Hematopoietic multipotent progenitor cell treated with erythropoietin and hydrocortisone succinate and interleukin-3 and kit ligand, for 6 days (in vitro differentiated cells): ENCODE measurements at places on chromosomes 16 and 17.
A peak's percentile ranks its signal among the peaks of the same experiment; 100 is the strongest.

DNA sequence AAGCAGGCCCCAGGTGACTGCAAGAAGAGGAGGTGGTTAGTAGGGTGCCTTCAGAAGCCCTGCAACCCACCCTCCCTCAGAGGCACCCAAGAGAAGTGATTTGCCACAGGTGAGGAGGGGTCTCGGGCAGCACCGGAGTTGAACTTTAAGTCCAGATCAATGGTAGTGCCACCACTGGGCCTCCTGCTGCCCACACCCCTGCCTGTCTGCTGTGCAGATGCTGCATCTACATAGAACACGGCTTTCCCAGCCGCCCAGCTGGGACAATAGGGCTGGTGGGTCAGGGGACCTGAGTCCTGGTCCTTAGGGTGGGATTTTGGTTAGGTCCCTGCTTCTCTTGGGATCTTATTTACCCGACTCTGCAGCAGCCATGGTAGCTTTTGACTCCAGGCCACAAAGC, 17.6 kb upstream of the FAM83G start:
- DNase-seq: no peak

- no peak for DNase-seq
Observed at GRCh38 chr16:68645494-68646388, 631 bp downstream of the CDH3 start.

- DNase-seq: no peak
Observed at GRCh38 chr16:30473231-30474073, 910 bp downstream of the ITGAL start.

- DNase-seq: peak; percentile 22
Observed at GRCh38 chr17:4969047-4969550, 1.5 kb upstream of the SPAG7 start.

DNA sequence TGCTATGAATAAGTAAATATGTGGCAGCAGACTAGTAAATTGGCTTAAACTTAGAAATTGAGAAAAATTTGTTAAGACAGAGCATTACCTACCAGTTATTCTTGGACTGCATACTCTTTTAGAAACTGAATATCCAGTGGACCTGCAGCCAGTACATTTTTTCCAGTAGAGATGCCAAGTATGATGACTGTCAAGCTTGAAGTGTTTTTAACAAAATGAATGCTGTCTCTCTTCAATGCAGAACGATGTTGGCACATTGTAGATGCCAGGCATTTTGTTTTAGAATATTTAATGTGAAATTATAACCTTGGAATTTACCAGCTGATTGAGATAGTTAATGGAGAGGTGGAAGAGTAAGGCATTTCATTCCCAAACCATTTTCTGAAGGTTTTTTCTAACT, 52.5 kb downstream of the NFAT5 start:
- no peak for DNase-seq

GRCh38 chr17:58278661-58279015, 2.1 kb downstream of the MPO start:
- DNase-seq: no peak

- no peak for DNase-seq
Observed at GRCh38 chr16:86953631-86954391, 363.4 kb downstream of the C16orf95 start.

DNA sequence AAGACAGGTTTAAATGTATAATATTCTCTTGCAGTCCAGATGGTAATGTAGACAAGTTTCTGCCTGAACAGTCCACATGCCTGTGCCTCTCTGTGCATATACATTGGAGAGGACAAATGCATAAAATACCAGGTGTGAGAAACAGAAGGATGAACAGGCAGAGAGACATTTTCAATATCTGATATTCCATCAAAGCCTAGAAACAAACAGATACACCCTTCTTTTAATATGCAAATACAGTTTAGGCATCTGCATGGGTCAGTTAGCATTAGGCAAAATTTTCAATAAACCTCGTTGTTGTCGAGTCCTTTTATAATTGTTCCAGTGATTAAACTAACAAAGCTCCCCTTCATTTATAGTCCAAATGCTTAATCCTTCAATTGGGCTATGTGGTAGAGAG, 897 bp downstream of the OMG start:
- DNase-seq: no peak

DNA sequence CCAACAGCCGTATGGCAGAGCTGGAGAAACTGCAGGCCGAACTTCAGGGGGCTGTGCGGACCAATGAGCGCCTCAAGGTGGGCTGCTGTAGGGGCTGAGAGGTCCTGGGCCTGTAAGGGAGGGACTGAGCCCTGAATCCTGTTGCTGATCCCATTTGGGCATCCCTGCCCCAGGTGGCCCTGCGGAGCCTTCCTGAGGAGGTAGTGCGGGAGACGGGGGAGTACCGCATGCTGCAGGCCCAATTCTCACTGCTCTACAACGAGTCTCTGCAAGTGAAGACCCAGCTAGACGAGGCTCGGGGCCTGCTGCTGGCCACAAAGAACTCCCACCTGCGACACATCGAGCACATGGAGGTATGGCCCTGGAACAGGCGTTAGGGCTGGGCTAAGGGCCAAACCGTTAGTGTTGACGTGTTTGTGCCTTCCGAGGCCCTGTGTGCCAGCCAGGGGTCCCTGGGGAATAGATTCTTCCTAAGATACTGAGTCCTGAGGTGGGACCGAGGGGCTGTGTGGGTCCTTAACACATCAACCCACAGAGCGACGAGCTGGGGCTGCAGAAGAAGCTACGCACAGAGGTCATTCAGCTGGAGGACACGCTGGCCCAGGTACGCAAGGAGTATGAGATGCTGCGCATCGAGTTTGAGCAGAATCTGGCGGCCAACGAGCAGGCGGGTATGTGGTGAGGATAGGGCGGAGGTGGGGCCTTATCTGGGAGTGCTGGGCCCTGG, 4.2 kb downstream of the RNF40 start:
- DNase-seq: peak; percentile 94

- DNase-seq: peak; percentile 83
Observed at GRCh38 chr17:20009302-20010098, at the start of gene SPECC1. SPECC1 (plus strand) TSS chr17:20009359; CDS start chr17:20096652, 87,293 bp downstream.

DNA sequence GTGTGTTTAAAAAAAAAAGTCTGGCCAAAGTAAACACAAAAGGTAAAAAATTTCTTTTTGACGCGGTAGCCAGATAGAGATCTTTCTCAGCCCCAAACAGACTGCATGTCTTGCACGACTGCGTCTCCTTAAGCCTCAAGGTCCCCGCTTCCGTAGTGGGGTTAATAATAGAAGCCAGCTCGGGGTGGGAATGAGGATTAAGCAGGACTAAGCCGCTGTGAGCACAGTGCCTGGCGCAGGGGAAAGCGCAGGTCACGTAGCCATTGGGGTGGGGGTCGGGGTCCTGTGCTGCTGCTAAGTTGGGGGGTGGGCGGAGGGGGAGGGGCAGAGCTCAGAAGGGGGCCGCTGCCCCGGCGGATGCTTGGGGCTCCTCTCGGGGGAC, 521 bp downstream of the GGA2 start:
- DNase-seq: peak; percentile 76

GRCh38 chr16:14358697-14359305, 271.3 kb downstream of the PARN start:
- no peak for DNase-seq

DNA sequence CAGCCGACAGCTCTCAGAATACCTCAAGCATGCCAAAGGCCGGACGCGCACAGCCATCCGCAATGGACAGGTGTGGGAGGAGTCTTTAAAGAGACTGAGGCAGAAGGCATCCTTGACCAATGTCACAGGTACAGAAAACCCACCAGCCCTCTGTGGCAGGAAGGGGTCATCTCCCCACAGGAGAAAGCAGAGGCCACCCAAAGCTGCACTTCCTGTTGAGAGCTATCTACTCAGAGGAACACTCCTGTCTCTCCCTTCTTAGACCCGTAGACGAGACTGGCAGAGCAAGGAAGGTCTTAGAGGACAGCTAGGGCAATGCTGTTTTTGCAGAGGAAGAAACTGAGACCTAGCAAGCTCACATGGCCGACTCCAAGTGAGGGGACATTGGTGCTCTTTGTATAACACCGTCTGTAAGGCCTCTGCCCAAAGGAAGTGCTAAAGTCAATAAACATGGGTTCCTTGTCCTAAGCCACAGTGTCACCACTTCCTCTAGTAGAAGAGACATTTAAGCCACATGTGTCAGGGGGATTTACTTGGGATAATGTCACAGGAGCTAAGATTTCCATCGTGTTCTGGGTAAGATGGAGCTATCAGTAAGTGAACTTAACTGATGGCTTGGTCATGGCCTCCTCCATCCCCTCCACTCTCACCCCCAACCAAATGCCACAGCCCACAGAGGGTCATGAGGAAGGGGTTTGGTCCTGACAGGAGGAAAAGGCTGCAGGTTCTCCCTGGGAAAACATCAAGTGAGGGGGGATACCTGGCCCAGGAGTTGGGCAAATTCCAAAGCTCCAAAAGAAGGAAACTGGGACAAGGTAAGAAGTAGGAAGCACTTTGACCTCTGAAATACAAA, 9.4 kb downstream of the LPO start:
- no peak for DNase-seq

DNA sequence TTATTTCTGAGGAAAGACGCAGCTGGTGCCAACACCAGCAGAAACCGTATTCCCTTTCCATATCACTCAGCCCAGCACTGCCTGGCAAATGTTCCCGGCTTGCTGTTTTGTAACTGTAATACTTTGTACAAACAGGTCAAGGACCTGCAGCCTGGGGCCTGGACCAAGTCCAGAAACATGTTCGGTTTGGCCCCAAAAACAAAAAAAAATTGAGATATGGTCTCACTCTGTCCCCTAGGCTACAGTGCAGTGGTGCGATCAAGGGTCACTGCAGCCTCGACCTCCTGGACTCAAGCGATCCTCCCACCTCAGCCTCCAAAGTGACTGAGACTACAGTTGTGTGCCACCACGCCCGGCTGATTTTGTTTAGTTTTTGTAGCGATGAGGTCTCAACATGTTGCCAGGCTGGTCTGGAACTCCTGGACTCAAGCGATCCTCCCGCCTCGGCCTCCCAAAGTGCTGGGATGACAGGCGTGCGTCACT, 1.2 kb downstream of the HAGH start:
- no peak for DNase-seq

DNA sequence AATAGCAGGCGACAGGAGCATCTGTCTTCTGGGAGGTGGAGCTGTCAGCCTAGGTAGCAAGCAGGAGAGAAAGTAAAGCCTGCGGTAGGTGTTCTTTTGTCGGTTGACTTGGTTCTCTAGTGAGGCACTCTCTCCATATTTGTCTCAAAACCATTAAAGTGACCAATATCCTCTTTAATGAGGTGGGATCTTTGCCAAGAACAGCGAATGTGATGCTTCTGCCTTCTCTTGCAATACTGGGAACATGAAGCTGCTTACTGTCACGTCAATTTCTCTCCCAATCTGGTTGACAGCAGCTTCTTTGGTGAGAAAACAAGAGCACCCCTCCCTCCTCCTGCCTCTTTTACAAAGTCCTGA, 176.7 kb downstream of the ABCC12 start:
- no peak for DNase-seq

DNA sequence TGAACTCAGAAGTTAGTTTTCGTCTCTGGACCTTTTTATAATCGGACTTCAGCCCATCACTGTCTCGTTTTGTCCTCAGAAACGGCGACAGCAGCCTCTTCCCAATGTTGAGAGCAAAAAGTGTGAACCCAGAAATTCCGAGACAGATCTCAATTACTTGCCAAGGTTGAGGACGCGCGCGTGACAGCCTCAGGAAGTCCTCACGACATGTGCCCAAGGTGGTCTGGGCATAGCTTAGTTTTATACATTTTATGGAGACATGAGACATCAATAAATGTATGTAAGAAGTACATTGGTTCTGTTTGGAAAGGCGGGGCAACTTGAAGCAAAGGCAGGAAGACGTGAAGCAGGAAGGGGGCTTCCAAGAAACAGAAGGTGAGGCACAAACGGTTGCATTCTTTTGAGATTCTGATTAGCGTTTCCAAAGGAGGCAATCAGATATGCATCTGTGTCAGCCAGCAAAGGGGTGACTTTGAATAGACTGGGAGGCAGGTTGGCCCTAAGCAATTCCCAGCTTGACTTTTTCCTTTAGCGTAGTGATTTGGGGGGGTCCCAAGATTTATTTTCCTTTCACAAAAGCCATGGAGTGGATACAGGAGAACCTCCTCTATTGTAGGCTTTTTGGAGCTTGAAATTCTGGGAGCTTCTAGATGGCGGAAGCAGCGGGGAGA, 583 bp upstream of the ZNF747 start:
- DNase-seq: peak; percentile 65

GRCh38 chr16:78221892-78222291, 122.4 kb downstream of the WWOX start:
- no peak for DNase-seq

DNA sequence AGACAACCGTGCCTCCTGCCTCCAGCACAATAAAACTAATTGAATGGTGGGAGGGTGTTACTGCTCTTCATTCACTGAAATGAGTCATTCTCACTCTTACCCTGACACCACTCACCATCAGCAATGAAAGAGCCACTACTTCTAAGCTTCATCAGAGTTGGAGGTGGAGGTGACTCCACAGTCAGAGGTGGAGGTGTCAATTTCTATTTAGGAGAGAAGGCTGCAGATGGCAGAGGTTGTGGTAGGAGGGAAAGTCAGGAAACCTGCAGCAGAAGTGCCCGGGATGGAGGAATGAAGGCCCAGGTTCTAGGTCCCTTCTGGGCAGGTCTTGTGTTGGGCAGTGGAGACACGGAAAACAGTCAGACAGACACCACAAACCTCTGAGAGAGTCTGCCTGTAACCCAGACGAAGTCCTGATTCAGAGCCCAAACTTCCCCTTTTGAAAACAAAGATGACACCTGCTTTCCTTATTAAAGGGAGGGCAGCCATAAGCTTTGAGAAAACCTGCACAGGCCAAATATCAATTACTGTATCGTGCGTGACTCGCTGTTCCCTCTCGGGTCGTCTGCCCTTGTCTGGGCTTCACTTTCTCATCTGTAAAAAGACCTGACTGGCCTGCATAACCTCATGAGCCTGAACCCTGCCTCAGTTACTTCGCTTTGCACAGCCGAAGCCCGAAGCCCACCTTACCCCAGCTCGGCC, 668 bp downstream of the ATPAF2 start:
- DNase-seq: peak; percentile 62

DNA sequence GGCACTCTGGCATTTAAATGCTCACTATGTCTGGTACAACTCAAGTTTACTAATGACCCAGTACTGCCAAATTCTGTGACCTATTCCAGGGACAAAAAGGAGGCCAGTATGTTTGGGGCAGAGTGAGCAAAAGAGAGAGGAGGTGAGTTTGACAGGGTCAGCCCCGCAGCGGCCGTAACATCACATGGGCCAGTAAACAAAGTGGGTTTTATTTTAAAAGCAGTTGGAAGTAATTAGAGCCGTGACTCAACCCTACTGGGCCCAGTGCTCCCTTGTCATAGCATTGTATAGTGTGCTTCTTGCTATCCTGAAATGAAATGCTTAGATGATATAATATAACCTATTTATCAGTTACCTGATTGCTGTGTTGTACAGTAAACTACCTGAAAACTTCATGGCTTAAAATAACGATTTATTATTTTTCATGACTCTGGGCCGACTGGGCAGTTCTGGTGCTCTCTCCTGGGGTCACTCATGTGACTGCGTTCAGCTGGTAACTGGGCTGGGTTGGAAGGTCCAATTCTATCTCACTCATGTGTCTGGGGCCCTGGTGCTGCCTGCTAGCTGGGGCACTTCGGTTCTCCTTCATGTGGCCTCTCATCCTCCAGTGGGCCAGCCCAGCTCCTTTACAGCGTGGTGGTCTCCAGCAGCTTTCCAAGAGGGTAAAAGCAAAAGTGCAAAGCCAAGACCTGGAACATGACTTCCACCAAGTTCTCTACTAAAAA, 27.4 kb downstream of the IQCK start:
- no peak for DNase-seq
